ENCODE measurements at places on chromosomes 2 and 18.

DNA sequence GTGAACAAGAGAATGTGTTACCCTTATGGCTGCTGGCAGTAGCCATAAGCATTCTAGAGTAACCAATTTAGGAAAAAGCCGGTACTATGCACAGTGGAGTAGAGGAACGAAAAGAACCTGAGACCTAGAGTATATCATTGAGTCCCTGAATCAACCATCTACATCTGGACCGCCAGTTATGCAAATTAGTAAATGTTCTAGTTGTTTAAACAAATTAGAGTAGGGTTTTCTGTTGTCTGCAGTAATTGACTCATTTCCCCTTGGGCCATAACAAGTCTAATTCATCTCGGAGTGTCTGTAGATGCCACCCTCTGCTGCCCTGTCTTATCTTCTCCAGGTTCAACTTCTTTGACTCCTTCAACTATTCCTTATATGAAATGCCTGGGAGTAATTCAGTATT lies 60.1 kb upstream of the CAPN13 start:
- DNase-seq: no peak

- DNase-seq: no peak
Observed at GRCh38 chr2:111165084-111165483, 44.4 kb downstream of the BCL2L11 start.

GRCh38 chr2:53452957-53453748 lies 314.5 kb upstream of the CHAC2 start:
- no peak for DNase-seq

DNA sequence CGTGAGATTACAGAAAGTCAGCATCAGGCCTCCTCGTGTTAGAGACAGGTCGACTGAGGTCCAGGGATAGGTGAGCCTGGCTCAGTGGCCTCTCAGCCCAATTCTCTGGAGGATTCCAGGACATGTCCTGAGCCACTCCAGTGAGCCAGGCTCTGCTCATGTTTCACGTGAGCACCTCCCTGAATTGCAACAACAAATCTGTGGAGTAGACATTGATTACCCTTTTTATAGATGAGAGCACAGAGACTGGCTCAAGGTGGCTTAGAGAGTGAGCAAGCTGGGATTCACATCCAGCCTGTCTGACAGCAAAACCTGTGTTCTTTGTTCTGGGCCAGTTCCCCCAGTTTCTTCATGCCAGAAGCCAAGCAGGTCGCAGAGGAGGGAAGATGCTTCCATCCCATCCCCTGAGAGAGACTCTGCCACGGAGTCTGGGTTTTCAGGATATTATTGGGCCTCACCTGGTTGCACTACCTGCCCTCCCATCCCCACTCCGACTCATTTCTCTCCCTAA lies 46.4 kb downstream of the HS1BP3 start:
- DNase-seq: no peak

DNA sequence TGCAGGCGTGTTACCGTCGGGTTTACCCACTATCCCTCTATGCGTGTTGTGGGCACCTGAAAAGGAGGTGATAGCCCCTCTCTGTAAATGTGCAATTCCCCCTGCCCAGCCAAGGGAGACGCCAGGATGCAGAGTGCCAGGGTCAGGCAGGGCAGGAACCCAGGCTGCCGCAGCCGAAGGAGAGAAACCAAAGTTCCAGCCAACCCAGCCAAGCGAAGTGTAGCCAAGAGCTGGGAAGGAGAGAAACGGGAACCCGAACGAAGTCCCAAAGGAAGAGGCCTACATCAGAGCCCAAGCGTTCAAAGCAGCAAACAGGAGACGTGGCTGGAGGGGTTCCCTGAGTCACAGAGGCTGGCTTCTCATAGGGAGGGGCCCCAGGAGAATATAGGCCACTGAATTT lies 24.2 kb upstream of the SPR start:
- no peak for DNase-seq

- DNase-seq: no peak
Observed at GRCh38 chr2:119598596-119599263, 54.5 kb downstream of the CFAP221 start.

DNA sequence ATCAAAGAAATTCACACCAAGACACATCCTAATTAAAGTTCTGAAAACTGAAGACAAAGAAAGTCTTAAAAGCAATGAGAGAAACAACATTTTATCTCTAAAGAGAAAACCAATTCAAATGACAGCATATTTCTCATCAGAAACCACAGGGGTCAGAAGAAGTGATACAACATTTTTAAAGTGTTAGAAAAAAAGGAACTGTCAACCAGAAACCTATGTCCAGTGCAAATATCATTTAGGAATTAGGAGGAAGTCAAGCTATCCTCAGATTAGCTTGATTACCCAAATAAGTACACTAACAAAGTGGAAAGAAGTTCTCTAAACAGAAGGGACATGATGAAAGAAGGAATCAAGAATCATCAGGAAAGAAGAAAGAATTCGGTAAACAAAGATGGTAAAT lies 59.5 kb upstream of the BCL2L11 start:
- DNase-seq: no peak

DNA sequence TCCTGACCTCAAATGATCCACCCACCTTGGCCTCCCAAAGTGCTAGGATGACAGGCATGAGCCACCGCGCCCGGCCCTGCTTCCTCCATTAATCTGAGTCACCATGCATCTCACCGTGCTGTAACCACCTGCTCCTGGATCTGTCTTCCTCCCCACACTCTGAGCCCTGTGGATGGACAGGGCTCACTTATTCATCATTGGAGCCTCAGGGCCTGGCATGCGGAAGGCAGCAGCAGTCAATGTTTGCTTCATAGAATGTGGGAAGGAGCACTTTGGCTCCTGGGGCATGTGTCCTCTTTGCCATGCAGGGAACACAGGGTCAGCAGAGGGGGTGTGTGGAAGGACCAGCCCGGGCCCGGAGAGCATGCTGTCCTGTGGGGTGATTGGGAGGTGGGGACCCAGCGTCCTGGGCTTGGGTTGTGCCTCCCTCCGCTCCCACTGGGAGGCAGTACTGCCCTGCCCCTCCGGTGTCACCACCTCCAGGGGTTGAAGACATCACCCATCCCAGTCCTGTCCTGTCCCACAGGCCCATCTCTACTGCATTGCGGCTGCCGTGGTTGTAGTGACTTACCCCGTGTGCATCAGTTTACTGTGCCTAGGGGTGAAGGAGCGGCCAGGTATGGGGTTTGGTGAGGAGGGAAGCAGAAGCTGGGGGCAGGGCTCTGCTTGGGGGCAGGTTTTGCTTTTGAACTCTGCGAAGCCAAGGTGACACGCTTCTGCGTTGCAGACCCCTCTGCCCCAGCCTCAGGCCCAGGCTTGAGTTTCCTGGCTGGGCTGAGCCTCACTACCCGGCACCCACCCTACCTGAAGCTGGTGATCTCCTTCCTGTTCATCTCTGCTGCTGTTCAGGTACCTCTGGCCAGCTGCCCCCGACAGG lies 11.5 kb downstream of the MFSD2B start:
- no peak for DNase-seq

DNA sequence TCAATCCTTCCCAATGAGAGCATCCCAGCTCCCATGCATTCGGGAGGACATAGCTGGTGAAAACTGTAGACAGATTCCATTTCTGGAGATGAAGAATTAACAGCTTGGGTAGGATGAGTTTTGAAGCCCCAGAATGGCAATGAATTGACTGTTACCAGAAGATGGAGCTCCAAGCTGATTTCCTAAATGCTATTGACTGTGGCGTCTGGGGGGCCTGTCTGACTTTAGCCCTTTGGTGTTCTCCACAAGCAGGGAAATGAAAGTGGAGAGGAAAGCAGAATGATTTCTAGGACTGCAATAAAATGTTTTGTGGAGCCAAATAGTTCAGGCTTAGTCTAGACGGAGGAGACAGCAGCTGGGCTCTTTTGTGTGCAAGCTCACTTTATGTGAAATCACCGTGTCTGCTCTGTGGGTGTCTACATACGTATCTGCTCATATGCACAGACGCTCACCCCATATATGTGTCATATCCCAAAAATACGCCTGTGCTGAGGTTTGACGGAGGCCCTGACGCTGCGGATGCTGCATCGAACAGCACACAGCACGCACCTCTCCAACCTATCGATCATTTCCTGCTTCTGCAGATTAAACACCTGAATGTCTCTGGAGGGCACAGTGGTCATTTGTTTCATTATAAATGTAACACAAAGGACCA lies 166.4 kb upstream of the PXDN start:
- DNase-seq: no peak

DNA sequence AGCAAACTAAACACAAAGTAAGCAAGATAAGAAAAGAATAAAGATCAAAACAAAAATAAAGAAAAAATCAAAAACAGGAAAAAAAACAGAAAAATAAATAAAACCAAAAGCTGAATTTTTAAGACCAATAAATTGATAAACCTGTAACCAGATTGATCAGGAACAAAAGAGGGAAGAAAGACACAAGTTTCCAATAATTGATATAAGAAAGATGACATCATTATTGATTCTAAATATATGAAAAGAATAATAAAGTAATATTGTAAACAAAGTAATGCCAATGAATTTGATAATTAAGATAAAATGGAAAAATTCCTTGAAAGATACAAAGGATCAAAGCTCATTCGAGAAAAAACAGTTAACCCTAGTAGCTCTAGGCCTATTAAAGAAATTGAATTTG lies 394.6 kb upstream of the LRATD1 start:
- no peak for DNase-seq

DNA sequence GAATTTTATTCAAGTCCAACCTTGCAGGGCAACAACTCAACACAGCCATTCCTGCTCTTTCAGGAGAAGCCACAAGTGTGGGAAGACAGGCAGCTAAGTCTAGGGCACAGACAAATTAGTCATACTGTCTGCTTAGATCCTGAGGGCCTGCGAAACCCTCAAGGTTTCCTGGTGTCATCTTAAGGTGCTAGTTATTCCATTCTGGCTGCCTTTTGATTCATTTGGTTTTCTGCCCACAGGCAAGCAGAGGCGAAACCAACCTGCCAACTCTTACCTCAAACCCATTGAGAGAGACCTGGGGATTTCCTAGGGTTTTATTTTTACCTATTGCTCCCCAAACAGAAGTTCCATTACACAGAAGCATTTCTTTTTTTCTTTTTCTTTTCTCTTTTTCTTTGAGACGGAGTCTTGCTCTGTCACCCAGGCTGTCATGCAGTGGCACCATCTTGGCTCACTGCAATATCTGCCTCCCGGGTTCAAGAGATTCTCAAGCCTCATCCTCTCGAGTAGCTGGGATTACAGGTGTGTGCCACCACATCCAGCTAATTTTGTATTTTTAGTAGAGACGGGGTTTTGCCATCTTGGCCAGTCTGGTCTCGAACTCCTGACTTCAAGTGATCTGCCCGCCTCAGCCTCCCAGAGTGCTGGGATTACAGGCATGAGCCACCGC lies 23.7 kb upstream of the SCYGR1 start:
- DNase-seq: no peak

GRCh38 chr18:24536326-24536725 lies 75.9 kb downstream of the HRH4 start:
- DNase-seq: no peak

GRCh38 chr2:8737571-8738175 lies 55.8 kb downstream of the ID2 start:
- no peak for DNase-seq
